ENCODE measurements at places on chromosomes 3 and 15.
A peak's percentile ranks its signal among the peaks of the same experiment; 100 is the strongest.

GRCh38 chr3:141553055-141553454 lies 66.2 kb downstream of the RASA2 start:
- DNase-seq, result no peak

- no peak for DNase-seq
These were observed 78.4 kb upstream of the HERC1 start for GRCh38 chr15:63912061-63912615.

DNA sequence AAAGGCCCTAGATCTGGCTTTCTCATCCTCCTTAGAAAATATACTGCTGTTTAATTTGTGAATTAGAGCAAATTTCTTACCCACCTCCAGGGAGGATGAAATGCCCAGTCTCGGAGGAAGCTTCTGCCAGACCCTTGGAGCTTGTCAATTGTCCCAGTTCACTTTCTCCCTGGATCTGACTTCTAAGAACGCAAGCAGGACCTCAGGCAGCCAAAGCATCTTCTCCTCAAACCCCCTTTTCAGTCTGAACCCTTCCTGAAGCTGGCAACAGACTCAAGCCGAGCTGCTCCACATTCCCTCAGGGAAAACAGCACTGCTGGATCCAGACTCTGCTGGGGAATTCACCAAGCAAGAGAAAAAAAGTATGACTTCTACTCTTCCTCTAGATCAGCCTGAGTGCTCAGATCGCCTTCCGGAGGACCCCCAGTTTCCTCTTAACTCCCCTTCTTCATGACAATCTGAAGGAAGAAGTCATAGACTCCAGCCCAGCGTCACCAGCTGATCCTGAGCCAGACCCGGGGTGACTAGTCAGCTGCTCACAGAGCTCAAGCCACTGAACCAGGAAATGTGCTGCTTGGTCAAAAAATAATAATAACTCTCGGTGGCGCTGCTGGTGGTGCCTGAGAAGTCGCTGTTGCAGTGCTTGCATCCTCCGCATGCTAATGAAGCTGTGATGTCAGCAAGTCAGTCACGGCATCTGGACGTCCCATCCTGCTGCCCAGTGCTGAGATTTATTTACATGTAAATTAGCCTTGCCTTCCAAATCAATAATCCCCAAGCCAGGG lies at the start of gene PRICKLE2:
Gene PRICKLE2 (minus strand): TSS at position 641 of the 785 bp plus-strand sequence. CDS start 26,539 bp downstream, outside the sequence.
- DNase-seq, result peak; percentile 78

- no peak for DNase-seq
These were observed 251.1 kb upstream of the CMC1 start for GRCh38 chr3:27990324-27990723.

GRCh38 chr3:6392123-6392522 lies 468.8 kb upstream of the GRM7 start:
- DNase-seq, result no peak

DNA sequence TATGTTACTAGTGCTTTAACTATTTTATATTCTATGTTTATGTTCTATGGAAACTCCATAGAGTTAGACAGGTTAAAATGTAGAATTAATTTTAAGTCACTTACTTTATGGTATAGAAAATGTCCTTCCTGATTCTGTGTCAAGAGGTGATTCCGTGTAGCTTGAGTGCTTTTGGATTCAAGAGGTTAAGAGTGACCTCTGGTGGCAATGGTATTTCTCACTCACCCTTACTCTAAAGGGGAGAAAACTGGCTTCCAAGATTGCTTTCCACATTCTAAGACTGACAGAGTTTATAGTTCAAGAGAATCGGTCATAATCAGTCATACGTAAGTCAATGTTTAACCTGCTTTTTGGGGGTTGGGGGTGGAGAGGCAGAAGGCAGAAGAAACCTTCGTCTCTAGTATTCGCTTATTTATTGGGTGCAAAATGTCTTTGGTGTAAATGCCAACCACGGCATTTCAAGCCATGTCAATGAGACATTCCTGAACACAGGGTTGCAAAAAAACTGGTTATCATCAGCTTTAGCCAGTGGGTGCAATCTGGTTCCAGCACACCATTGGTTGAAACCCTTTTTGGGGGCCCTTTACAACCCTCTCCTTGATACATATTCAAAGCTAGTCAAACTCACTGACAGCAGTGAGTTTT lies 92.0 kb upstream of the VGLL3 start:
- no peak for DNase-seq

DNA sequence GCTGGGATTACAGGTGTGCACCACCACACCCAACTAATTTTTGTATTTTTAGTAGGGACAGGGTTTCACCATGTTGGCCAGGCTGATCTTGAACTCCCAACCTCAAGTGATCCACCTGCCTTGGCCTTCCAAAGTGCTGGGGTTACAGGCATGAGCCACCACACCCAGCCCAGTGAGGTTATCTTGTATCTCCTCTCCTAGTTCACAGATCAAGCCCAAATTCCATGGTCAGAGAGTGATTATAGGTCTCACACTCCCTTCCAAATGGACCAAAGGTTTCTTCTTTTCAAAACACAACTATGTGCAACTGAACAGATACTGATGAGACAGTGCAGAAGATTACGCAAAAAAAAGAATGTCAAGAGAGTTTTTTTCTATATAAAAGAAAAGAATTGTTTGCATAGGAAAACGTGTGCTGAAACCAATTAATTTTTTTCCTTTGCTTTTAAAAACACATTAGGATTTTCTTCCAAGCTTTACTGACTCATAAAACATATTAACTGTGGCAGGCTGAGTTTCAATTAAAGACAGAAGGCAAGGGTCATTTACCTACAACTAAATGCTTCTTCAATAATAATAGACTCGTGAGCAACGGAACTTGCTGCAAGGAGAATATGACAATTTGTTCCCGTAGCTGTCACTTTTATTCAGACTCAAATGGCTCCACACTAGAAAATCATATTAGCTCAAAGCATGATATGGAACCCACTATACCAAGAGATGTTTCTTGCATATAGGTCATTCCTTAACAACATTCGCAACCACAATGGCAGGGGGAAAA lies 30.4 kb upstream of the THUMPD3 start:
- no peak for DNase-seq

DNA sequence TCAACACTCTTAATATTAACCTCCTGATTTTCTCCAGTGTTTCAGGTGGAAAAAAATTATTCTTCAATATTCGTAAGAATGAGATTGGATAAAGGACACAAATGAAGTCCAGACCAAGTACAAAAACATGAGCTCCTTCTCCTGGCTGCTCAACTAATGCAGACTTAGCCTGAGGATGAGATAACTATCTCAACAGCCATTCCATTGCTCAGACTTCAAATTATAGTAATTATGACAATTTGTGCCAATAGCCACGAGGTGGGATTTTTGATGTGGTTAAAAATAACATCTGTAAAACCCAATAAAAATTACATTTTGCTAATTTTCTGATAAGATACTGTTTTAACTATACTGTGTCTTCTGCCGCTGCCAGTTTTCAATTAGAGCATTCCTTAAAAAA lies 323.6 kb downstream of the SOX2 start:
- no peak for DNase-seq

GRCh38 chr3:41073190-41073589 lies 126.1 kb upstream of the CTNNB1 start:
- DNase-seq, result no peak

GRCh38 chr3:177811112-177811511 lies 613.8 kb upstream of the TBL1XR1 start:
- DNase-seq, result no peak

DNA sequence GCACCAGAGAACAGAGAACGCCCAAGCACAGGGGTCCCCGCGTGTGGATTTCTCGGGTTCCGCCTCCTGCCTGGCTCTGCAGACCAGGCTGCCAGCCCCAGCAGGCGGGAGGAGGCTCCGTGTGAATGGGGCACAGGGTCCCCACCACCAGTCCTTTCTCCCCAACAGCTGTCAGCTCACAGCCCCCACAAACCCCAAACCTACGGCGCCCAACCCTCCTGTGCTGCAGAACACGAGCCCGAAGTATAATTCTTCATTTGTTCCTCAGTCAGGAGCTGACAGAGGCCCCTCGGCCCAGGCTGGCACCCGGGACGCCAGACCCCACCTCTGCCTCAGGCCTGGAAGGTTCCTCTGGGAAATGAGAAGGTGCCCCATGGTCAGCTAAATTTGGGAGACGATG lies 78.0 kb downstream of the TBC1D2B start:
- no peak for DNase-seq

- DNase-seq, result no peak
These were observed 39.2 kb downstream of the SPPL2A start for GRCh38 chr15:50726315-50726714.

DNA sequence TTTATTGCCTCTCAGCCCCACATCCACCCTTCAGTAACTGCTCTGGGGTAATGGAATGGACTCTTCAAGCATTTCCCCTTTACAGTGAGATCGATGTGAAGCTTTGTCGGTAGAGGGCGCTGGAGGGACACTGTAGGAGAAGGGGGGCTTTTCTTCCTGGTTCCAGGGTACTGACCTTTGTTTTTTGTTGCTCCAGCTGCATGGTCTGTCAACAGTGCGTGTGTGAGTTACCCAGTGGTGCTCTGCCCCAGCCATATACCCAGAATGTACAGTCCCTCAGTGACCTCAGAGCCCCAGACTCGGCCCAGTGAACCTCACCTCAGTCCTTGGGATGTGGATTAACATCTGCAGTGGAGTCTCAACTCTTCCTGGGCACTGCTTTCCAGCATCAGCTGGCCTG lies 180.3 kb upstream of the TSC22D2 start:
- no peak for DNase-seq

DNA sequence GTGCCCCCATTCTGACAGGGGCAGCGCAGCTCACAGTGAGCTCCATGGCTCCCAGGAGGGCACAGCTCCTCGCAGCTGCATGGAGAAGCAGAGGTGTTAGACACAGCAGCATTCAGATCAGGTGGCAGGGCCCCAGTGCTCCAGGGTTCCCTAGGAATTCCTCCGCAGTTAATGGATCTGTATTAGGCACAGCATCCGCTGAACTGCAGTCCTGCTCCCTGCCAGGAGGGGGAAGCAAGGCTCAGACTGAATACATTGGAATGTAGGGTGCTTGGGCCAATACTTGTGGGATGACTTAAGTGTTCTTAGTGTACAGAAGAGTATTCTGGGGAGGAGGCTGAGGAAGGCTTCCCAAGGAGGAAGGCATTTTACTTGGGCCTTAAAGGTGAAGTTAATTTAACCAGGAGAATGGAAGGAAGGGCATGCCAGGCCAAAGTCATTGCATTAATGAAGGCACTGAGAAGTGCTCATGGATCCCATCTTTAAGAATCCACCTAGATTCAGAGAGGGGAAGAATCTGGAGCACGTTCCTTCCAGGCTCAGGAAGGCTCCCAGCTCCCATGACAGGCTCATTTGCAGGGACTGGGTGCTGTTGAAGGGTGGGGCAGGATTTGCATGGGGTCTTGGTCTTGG lies 111.6 kb downstream of the RAB11A start:
- DNase-seq, result peak; percentile 20

DNA sequence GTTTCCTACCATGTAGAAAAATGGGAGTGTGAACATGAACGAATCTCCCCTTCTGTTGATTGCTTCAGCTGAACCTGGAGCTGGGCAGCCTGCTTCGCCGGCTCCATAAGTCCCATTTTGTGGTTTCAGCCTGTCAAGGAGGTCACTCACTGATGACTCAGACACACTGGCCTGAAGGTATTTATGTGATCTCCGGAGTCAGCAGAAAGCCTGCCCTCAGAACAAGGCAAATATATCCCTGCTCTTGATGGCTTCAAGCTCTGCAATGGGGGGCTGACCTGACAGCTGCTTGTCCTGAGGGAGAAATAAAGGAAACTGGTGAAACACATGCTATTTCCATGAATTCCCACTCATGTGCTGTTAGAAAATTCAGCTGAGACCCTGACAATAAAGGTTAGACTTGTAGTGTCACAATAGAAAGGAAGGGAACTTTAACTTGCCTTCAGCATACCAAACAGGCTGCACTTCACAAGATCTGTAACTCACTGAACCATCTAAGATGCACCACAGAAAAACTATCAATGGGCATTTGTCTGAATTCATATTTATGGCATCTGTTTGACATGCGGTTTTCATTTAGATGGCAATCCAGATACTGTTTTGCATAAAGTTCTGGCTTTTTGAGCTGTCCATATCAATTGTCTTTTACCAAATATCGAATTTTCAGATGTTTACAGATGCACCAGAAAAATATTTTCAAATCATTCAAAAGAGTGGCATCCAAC lies 282.0 kb upstream of the VEPH1 start:
- no peak for DNase-seq

GRCh38 chr15:33616475-33616874 lies 305.7 kb downstream of the RYR3 start:
- no peak for DNase-seq

DNA sequence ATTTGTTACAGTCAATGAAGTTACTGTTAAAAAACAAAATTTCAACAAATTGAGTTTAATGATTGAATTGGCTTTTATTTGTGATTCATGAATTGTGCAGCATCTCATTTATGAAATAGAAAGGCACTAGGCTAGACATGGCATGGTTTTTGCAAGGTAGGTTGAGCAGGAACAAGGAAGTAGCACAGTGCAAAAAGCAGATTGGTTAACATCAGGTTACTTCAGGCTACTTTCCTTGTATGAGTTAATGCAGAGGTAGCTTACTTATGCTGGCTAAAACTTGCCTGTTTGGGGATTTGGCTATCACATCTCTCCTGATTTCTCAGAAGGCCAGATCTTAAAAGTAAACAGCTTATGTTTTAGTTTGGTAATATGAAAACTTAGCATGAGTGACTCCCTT lies 23.0 kb upstream of the SV2B start:
- no peak for DNase-seq

GRCh38 chr3:109331692-109332091 lies 5.7 kb downstream of the DPPA4 start:
- no peak for DNase-seq

DNA sequence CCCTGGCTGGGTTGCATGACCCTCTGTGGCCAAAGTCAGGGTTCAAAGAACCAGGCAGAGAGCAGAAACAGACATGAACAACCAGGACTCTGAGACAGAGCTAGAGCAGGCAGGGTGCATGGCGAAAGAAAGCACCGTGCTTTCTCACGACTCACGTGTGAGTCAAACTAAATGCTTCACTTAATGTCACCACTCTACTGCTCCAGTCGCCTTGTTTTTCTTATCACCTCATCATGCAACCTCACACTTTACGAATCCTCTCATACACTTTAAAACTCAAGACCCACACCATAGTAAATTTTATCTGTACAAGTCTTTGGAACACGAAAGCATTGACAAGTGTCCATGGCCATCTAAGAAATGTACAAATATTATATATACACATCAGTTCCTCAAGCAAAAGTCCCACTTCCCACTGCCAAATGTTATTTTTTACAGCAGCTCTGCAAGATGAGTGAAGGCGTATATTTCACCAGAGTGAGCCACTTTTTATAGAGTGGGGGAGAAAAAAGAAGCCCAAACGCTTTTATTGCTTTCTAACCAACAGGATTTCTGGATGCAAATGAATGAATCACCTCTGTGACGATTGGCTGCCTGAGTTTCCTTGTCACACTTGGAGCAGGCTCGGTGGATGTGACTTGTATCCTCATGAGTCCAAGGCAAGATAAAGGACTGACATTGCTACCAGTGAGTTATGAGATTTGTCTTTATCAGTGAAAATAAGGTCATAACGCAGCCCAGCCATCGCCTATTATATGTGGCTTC lies 16.0 kb upstream of the MEGF11 start:
- no peak for DNase-seq

DNA sequence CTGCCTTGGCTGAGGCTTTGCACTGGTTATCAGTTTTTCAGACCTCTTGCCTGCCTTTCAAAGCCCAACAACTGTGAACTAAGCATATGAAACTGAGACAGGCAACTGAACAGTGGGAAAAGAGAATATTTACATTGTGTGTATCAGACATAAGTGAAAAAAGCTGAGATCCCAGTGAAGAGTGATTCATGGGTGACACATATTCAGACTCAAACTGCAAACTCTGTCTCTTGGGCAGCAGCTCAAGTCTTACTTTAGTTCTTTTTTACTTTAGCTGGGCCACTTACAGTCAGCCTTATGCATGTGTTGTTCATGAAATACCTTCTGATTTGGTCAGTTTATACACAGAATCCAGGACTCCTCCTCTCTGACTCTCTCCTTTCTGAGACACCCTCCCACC lies 19.2 kb downstream of the SUCLG2 start:
- no peak for DNase-seq

Measured in caudate nucleus (tissue), 63 donors.